ENCODE measurements at places on chromosomes 1 and 21. TPM values are rescaled to one million over a fixed set of nuclear protein-coding genes. Genes with fewer than 3 reads are reported as not detected.
A peak's percentile ranks its signal among the peaks of the same experiment; 100 is the strongest.

Gene GPR52
- total RNA-seq = 5.6 TPM

Gene RRP15
- total RNA-seq = 21.0 TPM

Gene LACTBL1
- not detected for total RNA-seq

Gene TNFRSF4
- total RNA-seq = 6.5 TPM

Gene LORICRIN
- not detected for total RNA-seq

Gene TAS1R1
- total RNA-seq = not detected

DNA sequence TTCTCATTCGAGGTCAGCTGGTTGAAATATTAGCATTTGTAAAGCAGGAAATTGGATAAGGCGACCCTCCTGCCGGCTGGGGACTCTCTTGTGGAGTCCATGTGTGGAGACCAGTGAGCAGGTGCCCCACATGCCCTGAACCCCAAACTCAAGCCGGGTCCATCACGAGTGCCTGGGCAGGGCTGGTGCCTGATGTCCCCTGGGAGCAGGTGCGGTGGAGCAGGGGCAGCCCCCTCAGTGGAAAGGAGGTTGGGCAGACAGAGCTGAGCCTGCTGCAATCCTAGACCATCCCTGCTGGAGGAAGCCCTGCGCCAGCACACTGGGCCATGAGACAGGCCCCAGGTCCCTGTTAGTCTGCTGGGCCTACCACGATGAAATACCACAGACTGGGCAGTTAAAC lies 395.6 kb downstream of the NPHP4 start:
- no peak overlapping the region for H3K27ac ChIP-seq
- no peaks in the 10 kb centered on the region for H3K4me1 ChIP-seq
- H3K4me3 ChIP-seq = no peak overlapping the region
- H3K36me3 ChIP-seq = no peaks in the 10 kb centered on the region
- H3K27me3 ChIP-seq = no peaks in the 10 kb centered on the region

GRCh38 chr1:21866707-21867043 lies 54.6 kb downstream of the LDLRAD2 start:
- H3K27ac ChIP-seq = peak overlapping the region; percentile 76
- no peaks in the 10 kb centered on the region for H3K36me3 ChIP-seq
- no peaks in the 10 kb centered on the region for H3K27me3 ChIP-seq

GRCh38 chr1:101006553-101006952 lies 19.0 kb downstream of the DPH5 start:
- no peak overlapping the region for H3K27ac ChIP-seq
- peaks cover 11% of the 10 kb centered on the region for H3K4me1 ChIP-seq
- H3K4me3 ChIP-seq = no peak overlapping the region
- no peaks in the 10 kb centered on the region for H3K27me3 ChIP-seq
- H3K36me3 ChIP-seq = no peaks in the 10 kb centered on the region

GRCh38 chr1:180630408-180631193 lies 1.2 kb upstream of the XPR1 start:
- peaks cover 8% of the 10 kb centered on the region for H3K4me1 ChIP-seq
- no peak for DNase-seq
- no peaks in the 10 kb centered on the region for H3K36me3 ChIP-seq
- H3K4me3 ChIP-seq = no peak overlapping the region
- H3K27ac ChIP-seq = no peak overlapping the region
- no peaks in the 10 kb centered on the region for H3K27me3 ChIP-seq

DNA sequence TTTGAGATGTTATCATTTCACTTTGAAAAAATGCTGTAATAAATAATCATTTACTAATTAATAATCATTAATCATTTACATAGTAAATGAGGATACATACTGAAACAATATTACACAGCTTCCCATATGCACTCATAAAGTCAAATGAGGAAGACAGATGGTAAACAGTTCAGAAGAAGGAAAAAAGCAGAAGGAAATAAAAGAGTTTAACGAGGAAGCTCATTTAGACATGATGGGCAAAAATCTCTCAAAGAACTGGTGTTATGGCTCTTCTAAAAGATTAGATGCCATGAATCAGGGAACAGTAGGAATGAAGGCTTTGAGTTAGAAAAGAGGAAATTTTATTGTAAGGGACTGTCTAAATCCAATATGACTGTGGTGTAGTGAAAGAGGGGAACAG lies 347.6 kb downstream of the PTPRC start:
- H3K4me1 ChIP-seq = no peaks in the 10 kb centered on the region
- H3K27me3 ChIP-seq = no peaks in the 10 kb centered on the region
- H3K36me3 ChIP-seq = no peaks in the 10 kb centered on the region
- no peak for DNase-seq

DNA sequence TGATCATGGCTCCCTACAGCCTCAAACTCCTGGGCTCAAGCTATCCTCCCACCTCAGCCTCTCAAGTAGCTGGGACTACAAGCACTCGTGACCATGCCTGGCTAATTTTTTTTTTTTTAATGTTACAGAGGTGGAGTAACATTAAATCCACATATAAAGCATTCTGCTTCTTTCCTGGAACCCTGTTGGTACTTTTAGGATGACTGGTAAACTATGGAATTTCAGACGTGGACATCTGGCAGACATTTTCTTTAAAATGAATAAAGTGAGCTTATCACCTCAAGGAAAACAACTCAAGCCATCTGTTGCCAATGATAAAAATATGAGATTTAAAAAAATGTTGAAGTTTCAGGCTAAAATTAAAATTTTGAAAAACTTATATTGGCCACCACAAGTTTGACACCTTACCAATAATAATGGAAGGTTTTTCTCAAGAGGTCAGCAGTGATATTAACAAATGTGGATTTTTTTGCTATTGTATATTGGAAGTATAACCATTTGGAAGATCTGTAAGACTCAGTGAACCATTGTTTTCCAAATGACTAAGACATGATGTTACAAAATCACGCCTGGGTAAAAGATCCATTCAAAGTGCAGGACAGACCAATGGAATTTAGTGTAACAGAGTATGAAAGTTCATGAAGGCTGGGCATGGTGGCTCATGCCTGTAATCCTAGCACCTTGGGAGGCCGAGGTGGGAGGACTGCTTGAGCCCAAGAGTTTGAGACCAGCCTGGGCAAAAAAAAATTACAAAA lies 52.7 kb upstream of the EIF4G3 start:
- no peaks in the 10 kb centered on the region for H3K4me1 ChIP-seq
- no peak for DNase-seq
- no peaks in the 10 kb centered on the region for H3K27me3 ChIP-seq
- no peak overlapping the region for H3K4me3 ChIP-seq
- peaks cover 14% of the 10 kb centered on the region for H3K36me3 ChIP-seq

DNA sequence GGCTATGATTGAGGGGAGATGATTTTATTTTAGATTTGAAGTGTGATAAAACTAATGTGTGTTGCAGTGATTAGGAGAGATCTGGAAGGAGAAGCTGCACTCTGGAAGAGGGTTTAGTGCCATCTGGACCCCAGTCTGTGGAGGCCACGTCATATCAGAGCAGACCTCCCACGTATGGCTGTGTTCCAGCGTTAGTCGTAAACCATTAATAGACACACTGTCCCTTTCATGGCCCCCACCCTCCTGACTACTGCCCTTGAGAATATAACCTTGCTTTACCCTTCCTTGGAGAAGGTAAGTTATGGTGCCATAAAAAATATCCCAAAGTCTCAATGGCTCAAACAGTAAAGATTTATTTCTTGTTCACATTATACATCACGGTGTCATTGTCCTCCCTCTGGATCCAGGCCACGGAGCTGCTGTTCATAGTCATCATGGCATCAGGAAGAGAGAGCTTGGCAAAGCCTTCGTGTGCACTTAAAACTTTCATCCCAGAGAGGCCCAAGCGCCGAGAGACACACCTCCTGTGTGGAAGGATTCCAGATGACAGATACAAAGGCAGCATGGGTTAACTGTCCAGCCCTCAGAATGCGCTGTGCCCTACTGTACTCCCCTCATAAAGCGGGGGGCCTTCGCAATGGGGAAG lies 33.2 kb downstream of the RHOU start:
- DNase-seq = no peak
- no peak overlapping the region for H3K4me3 ChIP-seq
- H3K27ac ChIP-seq = no peak overlapping the region
- no peaks in the 10 kb centered on the region for H3K36me3 ChIP-seq

DNA sequence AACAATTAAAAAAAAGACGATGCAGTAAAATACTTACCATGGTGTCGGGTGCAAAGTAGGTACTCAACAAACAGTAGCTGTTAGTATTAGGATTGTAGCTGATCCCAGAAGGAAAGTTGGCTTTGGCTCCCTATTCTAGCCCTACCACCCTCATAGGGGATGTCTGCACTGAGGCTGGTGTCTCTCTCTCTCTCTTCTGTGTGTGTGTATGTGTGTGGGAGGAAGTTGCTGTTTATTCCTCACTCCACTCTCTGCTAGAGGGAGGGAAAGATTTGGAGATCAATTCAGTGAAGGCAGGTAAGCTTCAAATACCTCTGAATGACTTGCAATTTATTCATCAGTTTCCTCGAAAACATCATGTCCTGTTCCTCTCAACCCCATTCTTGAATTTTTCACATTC lies 124.4 kb downstream of the PTPRU start:
- H3K4me1 ChIP-seq = no peaks in the 10 kb centered on the region
- no peak overlapping the region for H3K4me3 ChIP-seq
- H3K36me3 ChIP-seq = no peaks in the 10 kb centered on the region
- no peaks in the 10 kb centered on the region for H3K27me3 ChIP-seq

GRCh38 chr1:115193046-115193828 lies 103.9 kb upstream of the TSPAN2 start:
- H3K4me3 ChIP-seq = no peak overlapping the region
- H3K36me3 ChIP-seq = no peaks in the 10 kb centered on the region
- no peak overlapping the region for H3K27ac ChIP-seq
- no peak for DNase-seq

DNA sequence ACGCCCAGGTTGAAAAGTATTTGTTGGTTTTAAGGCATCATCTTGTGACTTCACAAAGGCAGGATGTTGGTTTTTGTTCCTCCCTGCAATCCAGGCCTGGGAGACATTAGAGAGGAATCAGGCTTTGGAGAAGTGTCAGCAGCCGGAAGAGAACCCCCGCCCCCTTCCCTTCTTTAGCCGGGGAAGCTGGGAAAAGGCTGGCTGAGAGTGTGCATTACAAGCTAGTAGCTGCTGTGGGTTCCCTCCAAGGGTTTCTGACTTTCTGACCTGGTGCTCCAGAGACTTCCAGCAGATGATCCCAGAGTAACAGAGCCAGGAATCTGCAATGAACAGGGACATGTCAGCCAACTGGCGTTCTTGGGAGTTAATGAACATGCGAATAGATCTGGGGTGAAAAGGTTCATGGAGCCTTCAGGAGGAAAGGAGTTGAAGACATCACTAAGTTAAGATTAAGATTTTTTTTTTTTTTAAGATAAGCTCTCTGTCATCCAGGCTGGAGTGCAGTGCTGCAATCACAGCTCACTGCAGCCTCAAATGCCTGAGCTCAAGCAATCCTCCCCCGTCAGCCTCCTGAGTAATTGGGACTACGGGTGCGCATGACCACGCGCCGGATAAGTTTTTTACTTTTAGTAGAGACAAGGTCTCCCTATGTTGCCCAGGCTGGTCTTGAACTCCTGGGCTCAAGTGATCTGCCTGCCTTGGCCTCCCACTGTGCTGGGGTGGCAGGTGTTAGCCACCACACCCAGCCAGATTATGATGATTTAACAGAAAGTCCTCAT lies 7.5 kb downstream of the DISP3 start:
- H3K27me3 ChIP-seq = peaks cover 9% of the 10 kb centered on the region
- no peaks in the 10 kb centered on the region for H3K4me1 ChIP-seq
- H3K36me3 ChIP-seq = no peaks in the 10 kb centered on the region
- no peak for DNase-seq
- H3K27ac ChIP-seq = no peak overlapping the region

DNA sequence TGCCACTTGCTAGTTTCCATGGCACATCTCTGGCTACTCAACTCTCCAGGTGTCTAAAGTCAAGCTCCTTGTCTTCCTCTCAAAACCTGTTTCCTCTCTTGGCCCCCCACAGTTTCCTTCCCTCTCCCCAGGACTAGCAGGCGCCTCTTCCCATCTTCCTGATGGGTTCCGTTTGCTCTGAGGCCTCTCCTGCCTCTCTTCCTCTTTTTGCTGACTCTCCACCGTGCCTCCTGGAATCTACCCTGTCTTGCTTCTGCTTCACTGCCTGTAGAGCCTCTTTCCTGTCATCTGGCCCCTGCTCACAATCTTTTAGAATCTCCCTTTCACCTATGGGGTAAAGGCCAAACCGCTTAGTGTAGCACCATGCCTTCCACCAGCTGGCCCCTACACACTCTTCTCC lies 21.8 kb upstream of the LHX4 start:
- no peak overlapping the region for H3K4me3 ChIP-seq
- DNase-seq = no peak
- H3K27ac ChIP-seq = no peak overlapping the region
- no peaks in the 10 kb centered on the region for H3K27me3 ChIP-seq
- no peaks in the 10 kb centered on the region for H3K36me3 ChIP-seq
- H3K4me1 ChIP-seq = no peaks in the 10 kb centered on the region

DNA sequence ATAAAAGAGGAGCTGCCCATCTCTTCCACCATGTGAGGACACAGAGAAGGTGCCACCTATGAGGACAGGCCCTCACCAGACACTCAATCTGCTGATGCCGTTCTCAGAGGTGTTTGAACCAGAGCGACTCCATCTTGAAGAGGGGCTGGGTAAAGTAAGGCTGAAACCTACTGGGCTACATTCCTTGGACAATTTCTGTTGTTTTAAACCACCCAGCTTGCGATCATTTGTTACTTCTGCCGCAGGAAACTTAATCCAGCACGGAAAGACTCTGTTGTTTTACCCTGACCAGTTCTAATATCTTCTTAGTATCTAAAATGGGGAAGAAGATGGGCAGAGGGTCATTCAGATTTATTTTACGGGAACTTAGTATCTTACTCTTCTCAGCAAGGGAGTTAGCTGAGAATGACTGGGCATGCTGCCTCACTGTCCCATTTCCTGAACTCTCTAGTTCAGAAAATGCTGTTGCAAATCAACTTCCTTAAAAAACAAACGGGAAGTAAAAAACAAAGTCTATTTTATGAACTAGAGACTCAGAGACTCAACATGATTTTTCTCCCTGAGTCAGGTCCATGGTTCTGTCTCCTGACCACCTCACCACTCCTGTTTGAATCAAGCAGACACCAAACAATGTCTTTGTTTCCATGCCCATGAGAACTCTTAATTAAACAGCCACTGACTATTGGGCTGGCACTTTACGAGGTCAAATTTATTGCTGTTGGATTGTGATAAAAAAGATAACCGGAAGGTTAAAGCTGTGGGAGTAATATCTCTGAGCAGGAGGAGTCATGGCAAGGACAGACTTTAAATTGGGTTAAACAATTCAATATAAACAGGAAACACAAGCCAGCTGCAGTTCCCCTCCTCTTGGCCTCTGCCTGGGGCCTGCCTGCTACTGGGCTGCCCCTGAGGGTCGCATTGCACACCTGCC lies 23.8 kb upstream of the IFNAR1 start:
- peak overlapping the region; percentile 13 for H3K27ac ChIP-seq
- DNase-seq = no peak
- H3K4me3 ChIP-seq = no peak overlapping the region
- H3K36me3 ChIP-seq = no peaks in the 10 kb centered on the region

DNA sequence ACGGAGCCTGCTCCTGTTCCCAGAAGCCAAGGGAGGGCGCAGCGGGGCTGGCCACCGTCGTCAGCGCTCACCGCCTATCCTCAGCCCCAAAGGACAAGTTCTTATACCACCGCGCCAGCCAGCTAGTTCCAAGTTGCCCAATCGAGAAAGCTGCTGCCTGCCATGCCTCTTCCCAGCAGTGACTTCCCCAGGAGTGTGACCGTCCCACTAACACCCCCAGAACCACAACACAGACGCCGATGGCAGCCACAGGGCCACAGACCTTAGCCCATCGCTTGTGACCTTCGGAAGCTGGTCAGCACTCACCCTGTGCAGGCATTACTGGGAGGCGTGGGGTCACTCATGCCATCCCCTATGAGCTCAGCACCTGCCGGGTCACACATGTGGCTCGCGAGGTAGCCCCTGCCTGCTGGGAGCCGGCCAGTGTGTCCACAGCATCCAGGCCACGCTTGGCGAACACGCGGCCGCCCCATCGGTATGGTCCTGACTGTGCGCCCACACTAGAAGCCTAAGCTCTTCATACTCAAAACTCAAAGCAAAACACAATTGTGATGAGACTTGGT lies 20.1 kb downstream of the NADK start:
- H3K4me1 ChIP-seq = no peaks in the 10 kb centered on the region
- DNase-seq = no peak
- H3K36me3 ChIP-seq = peaks cover 16% of the 10 kb centered on the region
- H3K4me3 ChIP-seq = no peak overlapping the region
- no peak overlapping the region for H3K27ac ChIP-seq

Measured in GM12878 (cell line).